NCI-H2171 treated with DMSO at 0.1 percent for 48 hours (cell line): ENCODE measurements at places on chromosomes 5 and 9.

GRCh38 chr5:6905883-6906282 is 192.7 kb downstream of the TENT4A start:
- DNase-seq: no peak

DNA sequence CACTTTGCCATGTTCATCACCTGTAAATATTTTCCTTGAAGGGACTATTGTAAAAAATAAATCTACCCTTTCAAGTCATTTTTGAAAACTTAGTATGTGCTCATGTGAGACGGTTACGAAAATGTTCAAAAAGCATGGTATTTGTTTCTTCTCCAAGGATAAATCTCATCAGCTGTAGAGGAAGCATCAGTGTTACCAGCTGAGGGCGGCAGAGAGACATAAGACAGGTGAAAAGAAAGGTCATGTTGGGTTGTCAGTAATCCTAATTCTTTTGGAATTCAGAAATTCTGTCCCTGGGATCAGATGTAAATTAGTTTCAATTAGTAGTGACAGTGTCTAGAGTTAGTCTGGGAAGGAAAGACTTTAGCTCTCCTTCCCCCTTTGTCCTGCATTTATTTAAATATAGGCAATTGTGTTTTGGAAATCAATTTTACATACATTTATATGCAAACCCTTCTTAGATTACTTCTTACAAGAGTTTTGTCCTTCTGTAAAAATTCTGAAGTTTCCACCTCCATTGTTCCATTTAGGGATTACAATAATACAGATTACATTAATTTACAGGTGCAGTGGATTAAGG is 791.9 kb upstream of the CDH6 start:
- peak; percentile 42 for DNase-seq

- DNase-seq: peak; percentile 59
Measured at GRCh38 chr9:86978413-86978812, 31.1 kb upstream of the GAS1 start.

DNA sequence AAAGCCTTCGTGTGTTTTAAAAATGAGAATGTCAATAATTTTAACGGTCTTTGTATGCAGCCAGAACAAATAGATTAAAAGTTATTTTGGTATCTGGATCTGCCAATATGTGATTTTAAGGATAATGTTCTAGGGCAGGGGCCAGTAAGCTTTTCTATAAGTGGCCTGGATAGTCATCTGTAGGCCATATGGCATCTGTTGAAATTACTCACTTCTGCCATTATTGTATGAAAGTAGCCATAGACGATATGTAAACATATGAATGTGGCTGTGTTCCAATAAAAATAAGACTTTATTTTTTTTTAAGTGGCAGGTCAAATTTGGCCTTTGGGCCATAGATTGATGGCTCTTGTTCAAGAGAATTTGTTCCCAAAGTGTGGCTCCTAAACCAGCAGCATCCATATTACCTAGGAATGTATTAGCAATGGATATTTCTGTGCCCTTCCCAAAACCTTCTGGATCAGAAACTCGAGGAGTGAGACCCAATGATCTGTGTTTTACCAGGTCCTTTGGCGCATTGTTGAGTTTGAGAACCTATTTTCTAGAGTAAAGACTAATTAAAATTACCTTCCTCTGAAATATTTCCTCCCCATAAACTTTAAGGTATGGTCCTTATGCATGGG is 55.9 kb downstream of the C6 start:
- no peak for DNase-seq

- no peak for DNase-seq
Measured at GRCh38 chr5:113433071-113433470, 1.7 kb downstream of the TSSK1B start.
